ENCODE measurements at places on chromosomes 5 and 9.

GRCh38 chr5:154811239-154811638 lies 39.2 kb downstream of the FAXDC2 start:
- no peak for DNase-seq

GRCh38 chr5:138602371-138603000 lies 27.3 kb upstream of the HSPA9 start:
- no peak for DNase-seq

DNA sequence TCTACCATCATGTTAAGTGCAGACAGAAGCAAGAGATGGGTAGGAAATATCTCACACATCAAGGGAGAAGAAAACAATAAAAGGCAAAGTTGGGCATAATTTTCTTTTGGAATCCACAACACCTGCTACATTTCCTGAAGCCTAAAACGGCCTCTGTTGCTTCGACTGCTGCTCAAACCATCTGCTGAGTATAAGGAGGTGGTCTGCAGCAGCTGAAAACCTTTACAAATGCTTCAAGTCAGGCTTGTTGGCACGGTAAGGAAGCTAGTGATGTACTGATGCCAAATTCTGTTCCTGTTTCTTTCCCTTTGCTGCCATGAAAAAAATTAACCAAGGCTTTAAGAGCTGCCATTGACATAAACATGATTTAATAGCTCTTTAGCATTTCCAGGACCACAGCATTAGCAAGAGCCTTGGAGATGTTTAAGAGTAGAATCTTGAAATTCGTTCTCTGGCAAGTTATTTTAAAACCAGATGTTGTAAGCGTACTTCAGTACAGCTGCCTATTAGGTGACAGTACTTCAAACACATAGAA lies 75.6 kb downstream of the DMRTA1 start:
- DNase-seq: no peak

DNA sequence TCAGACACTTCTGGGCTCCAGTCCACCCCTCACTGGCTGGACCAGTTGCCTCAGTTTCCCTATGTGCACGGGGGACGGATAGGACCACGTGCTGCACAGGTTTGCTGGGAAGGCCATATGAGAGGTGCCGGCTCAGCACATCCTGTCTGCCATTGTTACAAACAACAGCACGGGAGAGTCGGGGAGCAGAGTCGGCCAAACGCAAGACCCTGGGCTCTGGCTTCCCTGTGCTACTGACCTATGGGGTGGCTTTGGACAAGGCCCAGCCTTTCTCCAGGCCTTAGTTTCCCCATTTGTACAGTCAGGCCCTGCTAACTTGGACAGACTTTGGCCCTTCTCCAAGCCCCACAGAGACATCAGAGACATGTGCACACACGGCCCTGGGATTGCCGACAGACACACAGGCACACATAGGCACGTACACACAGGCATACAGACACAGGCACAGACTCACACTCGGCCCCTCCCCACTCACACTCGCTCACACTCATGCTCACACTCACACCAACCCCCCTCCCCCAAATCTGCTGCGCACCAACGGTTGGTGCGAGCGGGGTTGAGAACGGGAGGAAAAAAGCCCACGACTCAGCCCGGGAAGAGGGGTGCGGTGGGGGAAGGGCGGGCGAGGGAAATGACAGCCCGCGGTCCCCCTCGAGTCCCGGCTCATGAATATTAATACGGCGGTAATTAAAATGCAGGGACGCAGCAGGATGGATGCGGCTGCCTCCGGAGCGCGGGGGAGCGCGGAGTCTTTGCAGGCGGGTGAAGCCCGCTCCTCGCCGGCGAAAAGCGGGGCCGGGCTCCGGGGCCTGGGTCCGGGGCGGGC lies 133.0 kb downstream of the C9orf50 start:
- peak; percentile 70 for DNase-seq
